ENCODE measurements at places on chromosomes 2 and 18. TPM values are rescaled to one million over a fixed set of nuclear protein-coding genes. Genes with fewer than 3 reads are reported as not detected.

The SNORC gene
- 1.6 TPM for total RNA-seq

The ANKMY1 gene
- total RNA-seq: 5.7 TPM

The SLC9A4 gene
- total RNA-seq: 0.03 TPM

The CTIF gene
- total RNA-seq: 49.8 TPM

The TSGA10 gene
- 2.5 TPM for total RNA-seq

The SCYGR4 gene
- not detected for total RNA-seq

The TGFA gene
- 2.8 TPM for total RNA-seq

The NDUFAF7 gene
- total RNA-seq: 15.9 TPM

The C2orf15 gene
- not detected for total RNA-seq

The UGT1A8 gene
- not detected for total RNA-seq

The SLC4A3 gene
- total RNA-seq: 4.0 TPM

The NFE2L2 gene
- total RNA-seq: 76.5 TPM

The TCF4 gene
- 91.4 TPM for total RNA-seq

The VAMP5 gene
- total RNA-seq: 13.7 TPM

The CYS1 gene
- total RNA-seq: 2.6 TPM

The CFAP210 gene
- not detected for total RNA-seq

The ANKRD23 gene
- 1.7 TPM for total RNA-seq

The DSG1 gene
- not detected for total RNA-seq

The CDH2 gene
- total RNA-seq: 368 TPM

The CBLN2 gene
- total RNA-seq: 0.07 TPM

The SOX11 gene
- total RNA-seq: 0.03 TPM

The TWIST2 gene
- total RNA-seq: 20.7 TPM

The C2orf66 gene
- total RNA-seq: 0.59 TPM

The SKA1 gene
- 3.0 TPM for total RNA-seq

The XPO1 gene
- total RNA-seq: 312 TPM

The IL36B gene
- total RNA-seq: not detected

All from smooth muscle cell of the pulmonary artery (primary cell).